Right ventricle myocardium superior (tissue), 1 donor: ENCODE measurements at places on chromosomes 5 and 9. TPM values are rescaled to one million over a fixed set of nuclear protein-coding genes. Genes with fewer than 3 reads are reported as not detected.

- no peak for DNase-seq
Observed at GRCh38 chr9:131056781-131057506, 39.4 kb upstream of the AIF1L start.

PCDHGA5 gene
- total RNA-seq, result 6.6 TPM

- DNase-seq, result no peak
Observed at GRCh38 chr5:158727136-158727535, 372.6 kb downstream of the EBF1 start.

DNA sequence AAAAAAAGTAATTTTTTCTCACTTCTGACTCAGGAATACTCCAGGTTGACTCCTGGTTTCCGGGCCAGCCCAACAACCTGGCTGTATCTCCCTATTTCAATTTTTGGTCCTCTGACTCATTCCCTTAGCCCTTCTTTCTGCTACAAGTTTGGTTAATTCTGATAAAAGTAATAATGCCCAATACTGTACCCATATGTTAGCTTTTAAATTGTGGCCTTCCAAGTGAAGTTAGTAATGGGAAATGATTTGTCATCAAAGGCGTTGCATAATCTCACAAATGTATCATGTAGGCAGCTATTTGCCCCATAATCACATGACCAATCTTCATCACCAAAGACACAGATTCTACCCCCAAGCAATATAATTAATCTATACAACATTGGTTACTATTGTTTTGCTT is 31.1 kb upstream of the BNC2 start:
- no peak for DNase-seq

FER gene
- total RNA-seq, result 12.8 TPM

DNA sequence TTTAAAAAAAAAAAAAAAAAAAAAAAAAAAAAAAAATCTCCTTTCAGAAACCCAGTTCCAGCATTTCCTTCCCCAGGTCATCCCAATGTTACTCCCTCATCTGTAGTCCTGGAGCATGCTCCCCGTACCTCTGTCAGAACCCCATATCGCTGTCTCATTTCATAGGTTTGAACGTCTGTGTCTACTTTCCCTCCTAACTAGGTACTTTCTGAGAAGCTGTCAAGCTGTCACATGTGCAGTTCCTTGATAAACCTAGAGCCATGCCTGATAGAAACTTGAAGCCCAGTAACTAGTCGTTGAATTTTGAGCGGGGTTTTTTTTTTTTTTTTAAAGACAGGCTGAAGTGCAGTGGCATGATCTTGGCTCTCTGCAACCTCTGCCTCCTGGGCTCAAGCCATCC is 15.6 kb downstream of the EXOSC3 start:
- DNase-seq, result no peak

DNA sequence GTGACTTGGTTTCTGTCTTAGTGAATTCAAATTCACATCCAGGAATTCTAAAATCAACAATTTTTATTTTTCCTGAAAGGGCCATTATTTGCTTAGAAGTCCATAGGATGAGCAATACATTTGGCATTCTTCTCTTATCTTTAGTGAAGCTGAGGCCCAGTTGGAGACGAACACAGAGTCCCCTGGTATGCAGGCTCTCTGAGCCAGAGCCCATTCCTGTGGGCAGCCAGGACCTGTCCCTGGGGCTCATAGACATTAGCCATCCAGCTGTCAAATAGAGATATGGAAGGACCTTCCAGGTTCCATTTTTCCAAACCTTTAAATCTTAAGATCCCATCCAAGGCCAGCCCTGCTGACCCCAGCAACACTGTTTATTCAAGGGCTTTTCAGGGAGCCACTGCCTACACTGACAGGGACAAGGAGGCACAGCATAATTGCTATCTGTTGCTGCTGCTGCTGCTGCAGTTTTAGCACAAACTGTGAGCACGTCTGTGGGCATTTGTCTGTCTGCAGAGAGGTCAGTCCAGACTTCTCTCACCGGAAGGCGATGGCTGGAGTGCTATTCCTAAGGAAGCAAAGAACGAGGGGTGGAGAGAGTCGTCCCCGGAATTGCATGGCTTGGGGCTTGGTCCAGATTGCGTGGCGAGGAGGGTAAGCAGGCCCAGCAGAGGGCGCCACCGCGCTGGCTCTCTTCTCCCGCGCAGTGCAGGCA is 639.0 kb downstream of the CCDC171 start:
- peak; percentile 89 for DNase-seq

DNA sequence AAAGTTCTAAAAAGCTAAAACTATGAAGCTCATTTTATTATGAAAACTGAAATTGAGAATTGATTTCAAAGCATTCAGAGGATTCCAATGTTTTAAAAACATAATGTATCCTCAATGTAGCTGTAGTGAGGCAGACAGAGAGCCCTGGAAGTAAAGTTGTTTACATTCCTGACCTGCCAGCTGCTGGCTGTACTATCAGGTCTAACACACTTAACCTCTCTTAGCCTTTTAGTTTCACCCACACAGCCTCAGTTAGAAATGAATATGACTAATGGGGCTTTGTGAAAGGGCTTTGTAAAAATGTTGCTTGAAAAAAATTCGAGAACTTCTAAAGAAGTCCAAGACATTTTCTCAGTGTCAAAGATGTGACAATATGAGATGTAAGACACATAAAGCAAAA is 122.6 kb downstream of the FBXL17 start:
- no peak for DNase-seq
